ENCODE measurements at places on chromosomes 2 and 18. TPM values are rescaled to one million over a fixed set of nuclear protein-coding genes. Genes with fewer than 3 reads are reported as not detected.

Gene TPO
- total RNA-seq, result not detected

Gene CENPA
- not detected for total RNA-seq

Gene SKA1
- 1.2 TPM for total RNA-seq

Gene C2orf81
- 0.72 TPM for total RNA-seq

Gene PRSS56
- not detected for total RNA-seq

Gene THADA
- total RNA-seq, result 28.7 TPM

Gene CRYGC
- total RNA-seq, result not detected

Gene PRKAG3
- not detected for total RNA-seq

Gene DLGAP1
- 0.72 TPM for total RNA-seq

Gene CHRNA1
- total RNA-seq, result not detected

Gene DES
- not detected for total RNA-seq

Gene MFSD2B
- total RNA-seq, result not detected

Gene FBXO48
- 0.24 TPM for total RNA-seq

Gene LYG2
- total RNA-seq, result not detected

Gene ATG9A
- total RNA-seq, result 34.0 TPM

Gene TNFAIP6
- 6.0 TPM for total RNA-seq

Gene SERPINB13
- 9.2 TPM for total RNA-seq

Gene OTOS
- not detected for total RNA-seq

Gene FSIP2
- total RNA-seq, result 0.21 TPM

Gene FSHR
- not detected for total RNA-seq

Gene TXNDC2
- total RNA-seq, result not detected

Gene ITGB6
- total RNA-seq, result 36.2 TPM

Gene ALPG
- total RNA-seq, result not detected

Gene NPAS2
- 31.8 TPM for total RNA-seq

Gene LAMA3
- total RNA-seq, result 582 TPM

Gene DPP10
- total RNA-seq, result not detected

Gene STK11IP
- total RNA-seq, result 15.1 TPM

Gene FAM110C
- total RNA-seq, result 21.4 TPM

Gene SLC9A2
- total RNA-seq, result under 0.01 TPM
